ENCODE measurements at places on chromosomes 7 and 10.

DNA sequence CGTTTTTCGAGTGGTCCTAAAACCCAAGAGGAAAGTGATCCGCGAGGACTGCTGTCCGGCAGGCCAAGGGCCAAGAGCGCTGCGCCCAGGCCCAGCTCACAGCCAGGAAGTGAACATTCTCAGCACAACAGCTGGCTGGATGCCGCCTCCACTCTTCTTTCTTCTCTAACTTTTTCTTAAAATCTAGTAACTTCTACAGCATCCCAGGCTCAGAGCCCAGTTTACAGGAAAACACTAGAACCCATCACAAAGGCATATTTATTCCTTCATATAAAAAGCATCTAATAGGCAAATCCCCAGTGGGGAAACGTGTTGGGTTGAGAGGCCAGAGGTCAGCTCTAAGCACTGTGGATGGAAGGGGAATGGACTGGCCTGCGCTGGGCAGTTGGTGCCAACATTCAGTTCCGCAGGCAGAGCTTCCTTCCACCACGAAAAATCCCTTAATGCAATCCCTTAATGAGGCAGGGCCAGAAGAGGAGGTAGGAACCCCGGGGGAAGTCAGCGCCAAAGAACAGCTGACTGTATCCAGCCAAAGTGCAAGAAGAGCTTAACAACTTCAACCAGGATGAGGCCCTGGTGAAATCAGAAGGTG, 74.8 kb downstream of the ZRANB1 start:
- DNase-seq = no peak

DNA sequence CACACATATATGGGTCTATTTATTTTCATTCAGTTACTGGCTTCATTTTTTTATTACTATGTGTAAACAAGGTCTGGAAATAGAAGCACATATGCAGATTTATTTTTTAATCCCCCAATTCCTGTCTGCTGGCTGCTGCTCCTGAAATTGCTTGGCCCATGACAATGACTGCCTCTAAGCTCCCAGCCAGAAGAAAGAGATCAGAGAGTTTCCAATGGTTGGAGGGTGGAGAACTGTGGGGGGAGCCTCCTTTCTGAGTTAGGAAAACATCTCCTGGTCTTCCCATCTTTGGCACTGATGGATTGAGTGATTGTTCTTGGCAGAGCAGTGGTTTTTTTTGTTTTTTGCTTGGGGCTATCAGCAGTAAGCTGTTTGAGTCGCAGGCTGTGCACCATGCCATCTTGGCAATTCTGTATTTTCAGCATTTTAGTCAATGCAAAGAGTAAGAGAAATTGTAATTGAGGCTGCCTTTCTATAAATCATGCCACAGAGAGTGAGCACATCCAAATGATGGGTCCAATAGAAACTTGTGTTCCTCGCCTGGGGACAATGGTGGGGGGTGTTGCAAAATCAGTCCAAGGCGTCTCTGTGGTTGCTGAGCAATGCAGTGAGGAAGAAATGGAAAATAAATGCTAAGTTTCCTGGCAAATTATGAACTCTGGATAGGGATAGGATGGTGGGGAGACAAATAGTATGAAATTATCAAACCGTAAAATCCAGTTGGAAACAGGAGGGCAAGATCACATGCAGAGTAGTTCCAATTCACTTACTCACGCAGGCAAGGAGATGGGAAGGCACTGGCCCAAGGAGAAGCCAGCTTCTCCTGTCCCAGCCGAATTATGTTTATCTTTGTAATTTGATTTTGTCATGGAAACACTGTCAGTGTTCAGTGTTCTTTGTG, 382.4 kb downstream of the SORCS3 start:
- DNase-seq = no peak

DNA sequence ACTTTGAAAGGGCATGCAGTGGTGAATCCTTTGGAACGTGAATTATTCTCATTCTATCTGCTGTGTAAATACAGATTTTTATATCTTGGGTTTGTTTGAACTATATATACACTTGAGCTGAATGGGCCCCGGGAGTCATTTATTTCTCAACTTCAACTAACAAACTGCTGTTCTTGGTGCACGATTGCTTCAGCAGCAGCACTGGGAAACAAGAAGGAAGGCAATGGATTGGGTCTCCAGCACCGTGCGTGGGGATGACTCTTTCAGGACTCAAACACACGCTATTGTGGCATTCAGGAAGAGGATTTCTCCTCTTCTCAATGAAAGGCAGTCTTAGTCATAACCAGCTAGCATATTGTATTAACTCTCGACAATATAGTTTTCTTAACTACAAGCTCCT, 226.0 kb upstream of the NFE2L3 start:
- DNase-seq = no peak

GRCh38 chr7:50834679-50835078, 52.0 kb upstream of the GRB10 start:
- no peak for DNase-seq

DNA sequence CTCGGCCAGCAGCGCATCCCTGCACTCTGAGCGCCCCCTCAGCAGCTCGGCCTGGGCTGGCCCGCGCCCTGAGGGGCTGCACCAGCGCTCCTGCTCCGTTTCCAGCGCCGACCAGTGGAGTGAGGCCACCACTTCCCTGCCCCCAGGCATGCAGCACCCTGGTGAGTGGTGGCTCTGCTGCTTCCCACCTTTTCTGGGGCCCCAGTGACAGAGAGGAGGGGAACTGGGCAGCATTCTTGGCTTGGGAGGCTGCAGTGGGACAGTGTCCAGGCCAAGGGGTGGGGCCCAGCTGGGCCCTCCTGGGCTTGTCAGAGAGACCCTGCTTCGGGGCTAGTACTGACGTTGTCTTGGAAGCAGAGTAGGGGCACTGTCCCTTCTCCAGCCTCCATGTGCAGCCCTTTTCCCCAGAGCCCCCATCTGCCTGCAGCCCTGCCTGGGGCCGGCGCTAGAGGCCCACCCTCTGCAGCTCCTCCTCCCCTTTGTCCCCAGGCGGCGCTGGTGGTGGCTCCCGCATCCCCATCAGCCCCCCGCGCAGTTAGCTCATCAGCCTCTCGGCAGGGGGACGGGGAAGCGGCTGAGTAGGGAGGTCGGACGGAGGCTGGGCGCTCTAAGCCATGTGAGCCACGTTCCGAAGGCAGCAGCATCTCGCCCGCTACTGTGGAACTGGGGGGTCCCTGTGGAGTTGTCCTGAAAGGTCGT, 29.2 kb downstream of the GBX1 start:
- no peak for DNase-seq

DNA sequence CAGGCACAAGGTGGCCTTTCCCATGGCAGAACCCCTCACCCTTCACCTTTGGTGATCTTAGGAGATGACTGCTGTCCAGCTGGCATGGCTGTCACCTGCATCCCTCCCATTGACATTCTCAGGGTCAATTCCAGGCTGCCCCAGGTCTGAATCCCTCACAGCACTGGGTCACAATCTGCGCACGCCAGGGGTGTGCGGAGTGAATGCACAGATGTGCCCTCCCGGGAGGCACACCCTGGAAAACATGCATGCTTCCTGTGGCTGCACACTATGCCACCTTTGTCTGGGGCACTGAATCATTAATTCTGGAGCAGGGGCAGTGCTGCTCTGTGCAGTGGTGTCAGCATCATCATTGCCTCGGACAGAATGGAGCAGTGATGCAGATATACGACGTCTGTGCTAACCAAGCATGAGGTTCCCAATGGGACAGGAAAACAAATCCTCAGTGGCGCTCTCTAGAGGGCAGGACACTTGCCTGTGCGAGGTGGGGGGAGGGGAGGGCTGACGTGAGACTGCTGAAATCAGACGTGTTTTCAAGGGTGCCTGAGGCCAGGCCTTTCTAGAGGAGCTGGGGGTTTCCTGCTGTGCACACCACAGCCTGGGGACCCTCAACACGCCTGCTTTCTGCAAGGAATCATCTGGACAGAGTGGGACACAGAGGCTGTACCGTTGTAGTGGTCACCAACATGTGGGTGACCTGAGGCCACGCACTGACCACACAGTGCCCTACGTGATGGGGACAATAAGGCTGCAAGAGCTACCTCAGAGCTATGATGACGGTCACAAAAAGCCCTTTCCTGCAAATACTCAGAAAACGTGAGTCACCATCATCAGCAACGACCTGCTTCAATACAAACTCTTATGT, 77.9 kb downstream of the HIPK2 start:
- no peak for DNase-seq

GRCh38 chr10:490891-491571, 198.4 kb downstream of the DIP2C start:
- DNase-seq = no peak

DNA sequence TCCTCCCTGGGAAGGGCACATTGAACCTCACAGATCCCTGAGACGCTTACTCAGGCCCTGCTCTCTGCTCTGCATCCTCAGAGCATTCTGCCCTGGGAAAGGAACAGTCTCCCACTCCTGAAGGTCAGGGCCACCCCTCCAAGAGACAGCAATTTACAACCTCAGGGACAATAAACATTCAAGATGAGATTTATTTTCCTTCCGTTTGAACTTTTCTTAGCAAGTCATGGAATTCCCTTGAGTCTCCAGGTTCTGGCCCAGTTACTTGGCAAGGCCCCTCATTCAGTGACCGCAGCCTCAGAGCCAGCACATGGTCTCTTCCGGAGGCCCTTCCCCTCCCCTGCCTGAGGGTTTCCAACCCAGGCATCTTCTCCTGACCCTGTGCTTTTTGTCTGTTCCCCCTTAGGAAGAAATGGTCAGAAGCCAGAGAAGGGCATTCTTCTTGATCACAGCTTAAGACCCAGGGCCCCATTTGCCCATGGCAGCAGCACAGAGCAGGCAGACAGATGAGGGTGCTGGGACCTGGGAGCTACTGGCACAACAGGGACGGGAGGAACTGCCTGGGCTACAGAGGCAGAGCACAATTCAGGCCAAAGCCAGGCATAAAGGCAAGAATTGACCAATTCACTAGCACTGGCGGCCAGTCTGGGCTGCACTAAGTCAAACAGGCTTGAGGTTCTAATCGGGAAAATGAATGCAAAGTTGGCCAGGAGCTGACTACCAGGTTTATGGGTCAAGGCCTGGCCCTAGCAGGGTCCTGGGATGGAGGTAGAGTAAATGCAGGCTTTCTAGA, 56.7 kb downstream of the VSTM4 start:
- no peak for DNase-seq

GRCh38 chr10:60389413-60390025, at the start of gene ANK3:
Gene ANK3, minus strand, starts transcription at chr10:60389875. Its CDS starts 337 bp downstream, at chr10:60389538.
- no peak for DNase-seq
